ENCODE measurements at places on chromosomes 3 and 15.
A peak's percentile ranks its signal among the peaks of the same experiment; 100 is the strongest.

DNA sequence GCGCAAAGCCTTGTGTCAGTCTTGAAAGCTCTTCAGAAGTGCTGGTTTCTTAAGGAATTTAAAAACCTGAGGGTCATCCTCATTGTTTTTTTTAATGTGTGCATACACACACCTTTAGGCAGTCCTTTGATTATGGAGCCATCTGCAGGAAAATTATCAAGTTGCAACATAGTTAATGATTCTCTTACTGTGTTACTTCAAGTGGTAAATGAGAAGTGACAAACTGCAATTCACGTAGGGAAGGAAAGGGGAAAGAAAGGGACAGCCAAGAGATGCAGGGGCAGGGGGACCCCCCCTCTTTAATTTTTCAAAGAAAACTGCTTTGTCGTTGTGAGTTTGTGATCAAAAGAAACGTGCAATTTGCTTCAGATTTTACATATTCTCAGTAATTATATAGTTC is 162.4 kb upstream of the CGNL1 start:
- DNase-seq = no peak

- no peak for DNase-seq
These were observed 50.7 kb downstream of the SCN5A start for GRCh38 chr3:38598791-38599190.

DNA sequence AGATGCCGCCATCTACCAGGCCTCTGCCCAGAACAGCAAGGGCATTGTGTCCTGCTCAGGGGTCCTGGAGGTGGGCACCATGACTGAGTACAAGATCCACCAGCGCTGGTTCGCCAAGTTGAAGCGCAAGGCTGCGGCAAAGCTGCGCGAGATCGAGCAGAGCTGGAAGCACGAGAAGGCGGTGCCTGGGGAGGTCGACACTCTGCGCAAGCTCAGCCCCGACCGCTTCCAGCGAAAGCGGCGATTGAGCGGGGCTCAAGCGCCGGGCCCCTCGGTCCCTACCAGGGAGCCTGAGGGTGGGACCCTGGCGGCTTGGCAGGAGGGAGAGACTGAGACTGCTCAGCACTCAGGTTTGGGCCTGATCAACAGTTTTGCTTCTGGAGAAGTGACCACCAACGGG is 22.6 kb downstream of the ALPK3 start:
- no peak for DNase-seq

- DNase-seq = no peak
These were observed 17.7 kb downstream of the EEFSEC start for GRCh38 chr3:128170866-128171516.

- no peak for DNase-seq
These were observed 119.4 kb downstream of the ATP10A start for GRCh38 chr15:25743548-25744275.

- DNase-seq = peak; percentile 17
These were observed 594.4 kb downstream of the FOXP1 start for GRCh38 chr3:70989174-70989573.

DNA sequence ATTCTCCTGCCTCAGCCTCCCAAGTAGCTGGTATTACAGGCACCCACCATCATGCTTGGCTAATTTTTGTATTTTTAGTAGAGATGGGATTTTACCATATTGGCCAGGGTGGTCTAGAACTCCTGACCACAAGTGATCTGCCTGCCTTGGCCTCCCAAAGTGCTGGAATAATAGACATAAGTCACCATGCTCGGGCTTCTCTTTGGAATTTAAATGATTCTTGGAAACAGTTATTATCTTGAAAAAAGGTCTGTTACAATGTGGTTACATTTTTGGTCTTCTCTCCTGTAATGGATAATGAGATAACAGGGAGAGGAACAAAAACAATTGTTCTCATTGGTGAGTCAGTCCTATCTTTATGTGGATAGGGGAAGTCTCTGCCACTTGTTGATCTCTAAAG is 59.8 kb upstream of the AADACL2 start:
- no peak for DNase-seq

GRCh38 chr3:43364926-43365325 is 78.6 kb downstream of the SNRK start:
- DNase-seq = no peak

DNA sequence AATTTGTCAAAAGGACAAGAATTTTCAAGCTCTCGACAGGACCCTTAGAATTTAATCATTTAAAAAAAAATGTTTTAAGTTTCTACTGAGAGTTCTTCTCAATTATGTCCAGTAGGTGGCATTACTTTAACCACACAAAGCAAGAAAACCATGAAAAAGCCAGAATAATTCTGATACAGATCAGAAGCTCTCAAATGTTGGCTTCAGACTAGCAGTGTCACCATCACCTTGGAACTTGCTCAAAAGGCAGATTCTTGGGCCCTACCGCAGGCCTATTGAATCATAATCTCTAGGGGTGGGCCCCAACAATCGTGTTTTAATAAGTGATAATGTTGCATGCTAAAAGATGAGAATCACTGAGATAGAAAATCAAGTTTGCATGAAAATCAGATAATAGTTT is 99.5 kb upstream of the KCNMB2 start:
- no peak for DNase-seq

DNA sequence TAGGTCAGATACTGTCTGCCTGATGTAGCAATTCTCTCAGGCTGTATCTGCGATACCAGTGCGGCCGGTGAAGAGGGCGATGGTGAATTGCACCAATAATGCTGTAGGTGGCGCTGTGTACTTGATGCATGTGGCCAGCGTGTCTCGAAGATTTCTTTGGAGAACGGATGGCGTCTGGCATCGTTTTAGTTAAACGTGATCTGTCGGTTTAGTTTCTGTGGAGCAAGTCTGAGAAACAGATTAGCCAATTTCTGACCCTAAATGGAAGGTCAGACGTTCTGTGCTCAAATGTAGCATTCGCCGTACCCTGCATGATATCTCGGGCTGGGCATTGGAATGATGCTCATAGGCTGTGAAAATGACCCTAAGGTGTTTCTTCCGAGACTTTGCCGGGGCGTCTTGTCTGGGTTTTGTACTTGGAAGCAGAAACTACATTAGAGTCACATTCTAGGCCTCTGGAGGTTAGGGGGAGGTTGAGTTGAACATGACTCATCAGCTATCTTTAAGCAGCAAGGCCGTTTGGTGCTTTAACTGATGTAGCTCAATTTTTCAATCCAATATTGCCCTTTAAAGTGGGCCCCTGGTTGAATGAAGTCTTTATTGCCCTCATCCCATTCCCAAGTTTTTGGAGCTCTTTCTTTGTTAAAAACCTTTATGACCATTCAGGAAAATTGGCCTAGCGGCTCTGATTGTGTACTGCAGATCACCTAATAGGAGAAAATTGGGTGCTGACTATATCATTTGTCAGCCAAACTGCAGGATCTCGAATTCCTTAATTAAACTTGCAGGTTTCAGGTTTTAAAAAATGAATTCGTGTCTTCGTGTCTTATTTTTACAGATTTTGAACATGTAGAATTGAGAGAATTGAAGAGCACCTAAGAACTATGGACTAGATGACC is 80.0 kb downstream of the SQOR start:
- no peak for DNase-seq

GRCh38 chr3:188209740-188210139 is 55.8 kb downstream of the LPP start:
- DNase-seq = no peak

- DNase-seq = no peak
These were observed 25.3 kb downstream of the FBLN2 start for GRCh38 chr3:13574083-13574797.

GRCh38 chr3:18649666-18650363 is 224.7 kb upstream of the SATB1 start:
- DNase-seq = no peak

GRCh38 chr15:51281368-51281967 is 56.9 kb downstream of the CYP19A1 start:
- DNase-seq = no peak

- DNase-seq = no peak
These were observed 357.8 kb downstream of the VPS13C start for GRCh38 chr15:61702224-61703020.

- DNase-seq = no peak
These were observed 178.2 kb downstream of the OR4M2 start for GRCh38 chr15:22258398-22259150.

DNA sequence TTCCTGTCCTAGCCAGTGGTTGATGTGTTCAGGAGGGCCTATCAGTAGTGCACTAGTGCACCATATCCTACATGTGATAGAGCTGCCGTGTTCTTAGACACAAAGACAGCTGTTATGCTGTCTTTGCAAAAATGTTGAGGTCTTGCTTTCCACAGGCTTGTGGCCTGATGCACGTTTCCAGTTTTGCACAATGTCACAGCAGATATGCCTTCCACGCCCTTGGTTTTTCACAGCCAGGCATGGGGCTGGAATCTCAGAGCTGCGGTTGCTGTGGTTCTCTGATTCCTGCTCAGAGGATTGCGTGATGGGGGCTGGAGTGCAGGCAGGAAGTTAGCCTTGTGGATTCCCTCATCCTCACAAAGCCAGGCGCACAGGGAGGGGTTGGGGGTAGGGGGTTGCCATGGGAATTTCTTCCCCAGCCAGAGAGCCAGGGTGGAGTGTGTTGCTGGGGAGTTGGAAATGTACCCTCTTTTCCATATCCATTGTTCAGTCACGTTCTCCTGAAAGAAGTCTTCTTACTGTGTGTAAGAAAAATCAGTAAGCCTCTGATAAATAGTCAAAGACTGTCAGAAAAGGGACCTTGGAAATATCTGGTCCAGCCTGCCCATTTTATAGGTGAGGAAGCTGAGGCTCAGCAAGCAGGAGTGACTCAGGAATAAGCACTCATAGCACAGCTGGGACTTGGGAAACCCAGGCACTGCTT is 79.4 kb downstream of the SMAD3 start:
- DNase-seq = peak; percentile 86

GRCh38 chr15:65081270-65081669 is 4.7 kb downstream of the KBTBD13 start:
- DNase-seq = no peak

DNA sequence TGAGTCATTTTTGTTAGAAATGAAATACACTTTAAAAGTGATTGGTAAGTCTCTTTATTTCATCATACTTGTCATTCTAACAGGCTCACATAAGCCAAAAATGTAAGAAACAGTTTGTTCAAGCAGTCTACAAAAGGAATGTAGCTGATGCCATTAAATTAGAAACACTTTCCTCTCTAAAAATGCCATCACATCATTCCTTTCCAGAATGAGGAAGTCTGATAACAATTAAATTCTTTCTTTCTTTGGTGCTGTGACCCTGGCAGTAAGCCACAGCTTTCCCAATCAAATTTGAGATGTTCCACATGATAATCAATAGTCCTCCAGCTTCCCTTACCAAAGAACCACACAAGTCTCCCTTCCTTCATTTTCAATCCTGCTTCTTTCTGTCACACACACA is 9.4 kb upstream of the P2RY1 start:
- no peak for DNase-seq

DNA sequence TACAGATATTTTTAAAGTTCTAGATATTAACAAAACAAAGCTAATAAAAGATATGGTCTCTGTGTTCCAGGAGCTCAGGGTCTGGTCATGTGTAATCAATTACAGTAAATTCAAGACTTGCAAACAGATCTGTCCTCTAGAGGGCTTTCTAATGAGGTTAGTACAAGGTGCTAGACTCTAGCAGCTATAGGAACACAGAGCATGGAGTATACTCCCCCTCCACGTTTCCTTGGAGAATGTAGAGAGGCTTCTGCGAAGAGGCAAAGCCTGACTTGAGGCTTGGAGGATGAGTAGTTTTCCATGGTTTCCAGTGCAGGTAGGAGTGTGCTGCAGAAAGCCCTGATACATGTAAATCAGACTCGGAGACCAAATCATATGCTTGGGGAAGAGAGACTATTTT is 32.7 kb upstream of the DLG1 start:
- no peak for DNase-seq

DNA sequence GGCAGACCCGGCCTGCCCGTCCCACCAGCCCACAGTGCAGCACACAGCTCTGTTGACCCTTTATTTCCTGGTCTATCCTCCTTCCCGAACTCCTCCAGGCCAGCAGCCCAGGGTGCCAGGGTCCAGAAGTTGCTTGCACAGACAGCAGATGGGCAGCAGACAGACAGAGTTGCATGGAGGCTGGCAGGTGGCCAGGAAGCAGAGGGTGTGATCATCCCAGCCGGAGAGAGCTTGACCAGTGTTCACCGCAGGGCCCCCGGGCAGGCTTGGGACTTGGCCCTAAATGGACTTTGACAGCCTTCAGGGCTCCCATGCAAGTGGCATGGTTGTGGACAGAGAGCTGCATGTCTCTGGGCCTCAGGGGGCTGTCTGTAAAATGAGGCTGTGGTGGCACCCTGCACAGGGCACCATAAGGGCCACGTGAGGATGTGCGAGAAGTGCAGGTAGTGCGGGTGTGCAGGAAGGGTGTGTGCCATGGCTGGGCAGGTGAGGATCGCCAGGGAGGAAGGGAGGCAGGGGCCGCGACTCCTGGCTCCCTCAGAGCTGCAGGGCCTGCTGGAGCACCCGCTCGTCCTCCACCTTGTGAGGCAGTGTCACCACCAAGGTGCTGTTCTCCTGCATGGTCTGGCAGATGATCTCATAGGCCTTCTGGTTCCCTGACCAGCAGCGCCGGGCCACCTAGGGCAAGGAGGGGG is 6.3 kb upstream of the ZXDC start:
- no peak for DNase-seq

DNA sequence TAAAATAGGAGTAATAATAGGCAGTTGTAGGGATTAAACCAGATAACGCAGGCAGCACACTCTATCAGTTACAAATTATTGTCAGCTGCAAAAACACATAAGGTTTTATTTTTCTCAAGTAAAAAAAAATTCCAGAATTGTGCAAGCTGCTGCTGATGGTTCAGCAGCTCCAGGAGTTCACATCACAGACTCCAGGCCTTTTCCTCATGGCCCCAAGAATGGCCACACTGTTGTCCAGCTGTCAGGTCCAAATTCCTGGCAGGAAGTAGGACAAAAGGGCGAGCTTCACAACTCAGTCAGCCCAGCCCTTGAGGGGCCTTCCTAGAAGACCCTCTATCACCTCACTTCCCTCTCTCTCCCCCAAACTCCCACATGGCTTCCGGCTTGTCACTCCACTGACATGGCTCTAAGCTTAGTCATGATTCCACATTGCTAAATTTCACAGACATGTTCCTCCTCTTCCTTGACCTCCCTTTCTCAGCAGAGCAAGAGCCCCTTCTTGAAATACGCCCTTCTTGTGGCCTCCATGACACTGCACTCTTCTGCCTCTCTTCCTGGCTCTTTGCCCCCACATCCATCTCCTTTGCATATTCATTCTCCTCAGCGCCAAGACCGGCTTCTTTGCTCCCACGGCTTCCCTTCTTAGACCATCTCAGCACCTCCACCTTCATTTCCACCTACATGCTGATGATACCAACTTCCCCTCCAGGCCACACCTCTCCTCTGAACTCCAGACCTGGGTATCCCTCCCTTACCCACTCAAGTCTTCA is 27.4 kb upstream of the FAM174B start:
- DNase-seq = no peak

All from AG04449 (cell line).